ENCODE measurements at places on chromosomes 13 and 19.

DNA sequence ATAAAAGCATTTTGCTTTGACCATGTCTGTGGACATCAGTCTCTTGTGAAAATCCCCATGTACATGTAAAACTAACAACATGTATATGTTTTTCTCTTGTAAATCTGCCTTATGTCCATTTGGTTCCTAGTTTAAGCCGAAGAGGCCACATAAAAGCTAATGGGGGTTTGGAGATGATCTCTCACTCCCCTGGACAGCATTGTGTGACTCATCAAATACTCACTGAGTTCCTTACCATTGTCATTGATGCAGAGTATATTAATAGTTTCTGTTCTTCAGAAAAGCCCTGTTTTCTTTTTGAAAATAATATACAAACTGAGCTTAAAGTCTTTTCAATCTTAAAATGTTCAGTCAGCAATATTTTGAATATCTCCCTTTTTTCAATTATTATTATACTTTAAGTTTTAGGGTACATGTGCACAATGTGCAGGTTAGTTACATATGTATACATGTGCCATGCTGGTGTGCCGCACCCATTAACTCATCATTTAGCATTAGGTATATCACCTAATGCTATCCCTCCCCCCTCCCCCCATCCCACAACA is 536.7 kb upstream of the HTR2A start:
- DNase-seq: no peak

- DNase-seq: no peak
Observed at GRCh38 chr13:95216182-95216581, 85.1 kb downstream of the ABCC4 start.

- no peak for DNase-seq
Observed at GRCh38 chr19:45972081-45972946, 1.4 kb downstream of the NOVA2 start.

- no peak for DNase-seq
Observed at GRCh38 chr13:104114101-104114500, 1047.9 kb upstream of the SLC10A2 start.

DNA sequence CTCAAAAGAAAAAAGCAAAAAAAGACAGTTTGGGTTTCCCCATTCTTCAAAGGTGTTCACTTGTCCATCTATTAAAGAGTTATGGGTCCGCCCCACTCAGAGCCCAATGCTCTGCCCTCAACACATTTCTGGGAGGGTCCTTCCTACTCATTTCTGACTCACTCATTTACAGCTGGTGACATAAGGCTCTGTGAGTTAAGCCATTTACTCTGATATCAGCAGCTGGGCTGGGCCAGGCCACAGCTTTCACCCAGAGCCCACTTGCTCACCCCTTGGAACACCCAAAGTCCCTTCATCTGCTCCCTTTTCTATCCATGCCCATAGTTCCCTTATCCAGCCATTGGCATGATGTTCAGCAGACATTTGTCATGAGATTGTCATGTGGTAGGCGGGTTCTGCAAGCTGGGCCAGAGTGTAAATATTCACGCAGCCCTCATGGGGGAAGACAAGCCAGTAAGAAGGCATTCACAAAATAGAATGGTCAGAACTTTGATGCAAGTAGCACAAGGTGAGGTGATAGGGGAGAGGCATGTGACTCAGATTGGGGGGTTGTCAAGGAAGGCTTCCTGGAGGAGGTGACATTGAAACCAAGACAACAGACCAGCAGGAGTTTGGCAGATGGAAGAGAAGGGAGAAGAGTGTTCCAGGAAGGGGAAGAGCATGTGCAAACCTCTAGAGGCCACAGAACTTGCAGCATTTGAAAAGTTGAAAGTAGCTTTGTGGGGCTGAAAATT is 5.9 kb downstream of the MAST1 start:
- DNase-seq: no peak

DNA sequence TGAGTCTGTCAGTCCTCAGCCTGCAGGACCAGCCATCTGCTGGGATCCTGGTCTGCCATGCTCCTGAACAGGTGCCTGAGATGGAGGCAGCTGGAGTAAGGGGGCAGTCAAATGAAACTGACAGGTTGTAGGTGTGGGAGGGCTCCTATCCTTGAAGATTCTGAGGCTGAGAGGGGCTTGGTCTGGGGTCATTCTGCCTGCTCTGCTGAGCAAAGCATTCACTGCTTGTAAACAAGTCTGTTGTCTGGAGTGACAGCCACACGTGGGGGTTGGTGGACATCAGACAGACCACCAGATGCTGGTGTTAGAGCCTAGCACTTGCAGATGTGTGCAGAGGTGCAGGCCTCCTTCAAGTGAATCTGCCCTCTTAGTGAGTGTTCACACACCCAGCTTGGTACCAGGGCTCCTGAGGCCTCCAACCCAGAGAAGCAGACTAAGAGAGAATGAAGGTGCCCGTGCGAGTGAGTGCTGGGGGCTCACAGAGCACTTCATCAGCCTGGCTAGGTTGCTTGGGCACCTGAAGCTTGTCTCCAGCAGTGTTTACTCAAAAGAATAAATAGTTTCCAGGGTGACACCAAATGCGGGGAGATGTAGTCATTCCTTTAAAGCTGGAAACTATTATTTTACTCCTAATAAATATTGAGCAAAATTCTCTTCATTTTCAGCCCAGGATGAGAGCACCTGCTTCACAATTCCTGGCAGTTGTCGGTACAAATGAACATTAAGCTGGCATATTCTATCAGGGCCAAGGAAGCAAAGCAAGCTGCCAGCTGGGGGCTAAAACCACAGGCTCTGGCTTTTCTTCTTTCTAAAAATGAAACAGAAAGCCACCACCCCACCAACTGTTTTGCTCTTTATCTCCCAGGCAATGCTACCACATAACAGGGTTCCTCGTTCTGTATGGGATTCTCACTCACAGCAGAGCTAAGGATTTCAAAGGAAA is 82.3 kb downstream of the RNASEH2B start:
- DNase-seq: no peak

- no peak for DNase-seq
Observed at GRCh38 chr13:31072041-31072440, 89.7 kb downstream of the HSPH1 start.

- DNase-seq: no peak
Observed at GRCh38 chr13:92307752-92308151, 909.3 kb downstream of the GPC5 start.

GRCh38 chr19:28685802-28686201 is 527.1 kb downstream of the UQCRFS1 start:
- DNase-seq: no peak

- peak; percentile 40 for DNase-seq
Observed at GRCh38 chr19:33416307-33417215, 43.1 kb downstream of the CEBPG start.

- no peak for DNase-seq
Observed at GRCh38 chr19:13505761-13506470, 363 bp downstream of the CACNA1A start.

DNA sequence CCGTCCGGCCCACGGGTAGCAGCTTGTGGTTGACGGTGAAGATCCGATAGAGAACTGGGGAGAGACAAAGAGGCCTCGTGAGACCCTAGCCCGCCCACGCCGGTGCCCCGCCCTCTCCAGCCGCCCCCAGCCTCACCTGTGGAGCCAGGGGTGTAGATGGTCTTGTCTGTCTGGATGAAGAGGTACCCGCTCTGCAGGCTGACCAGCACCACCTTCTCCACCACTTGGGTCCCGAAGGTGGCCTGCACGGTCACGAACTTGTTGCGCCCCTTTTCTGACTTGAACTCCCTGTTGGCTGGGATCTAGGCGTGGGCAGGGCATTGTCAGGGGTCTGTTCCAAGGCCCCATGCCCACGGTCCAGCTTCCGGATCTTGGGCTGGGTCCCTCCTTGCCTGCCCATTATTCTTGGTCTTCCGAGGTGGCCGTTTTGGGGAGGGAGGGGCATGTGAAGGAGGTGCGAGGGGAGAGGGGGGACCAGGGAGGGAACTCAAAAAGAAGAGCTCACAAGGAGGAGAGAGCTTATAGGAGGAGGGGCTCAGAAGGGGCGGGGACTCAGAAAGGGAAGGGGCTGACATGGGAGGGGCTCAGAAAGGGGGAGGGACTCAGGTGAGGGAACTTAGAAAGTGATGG is 2.2 kb downstream of the C3 start:
- no peak for DNase-seq

DNA sequence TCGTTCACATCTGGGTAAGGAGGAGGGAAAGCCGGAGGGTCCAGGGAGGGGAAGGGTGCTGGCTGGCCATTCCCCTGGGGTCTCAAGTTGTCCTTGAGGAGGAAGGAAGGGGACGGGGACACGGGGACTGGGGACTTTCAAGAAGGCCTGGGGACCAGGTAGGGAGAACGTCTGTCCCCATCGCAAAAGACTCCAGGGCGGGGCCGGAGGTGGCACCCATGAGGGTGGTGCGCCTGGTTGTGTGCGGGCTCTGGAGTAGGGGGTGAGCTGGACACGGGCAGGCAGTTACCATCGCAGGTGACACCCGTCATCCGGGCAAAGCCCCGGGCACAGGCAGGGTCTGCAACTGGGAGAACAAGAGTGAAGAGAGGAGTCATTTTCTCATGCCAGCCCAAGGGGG is 23.4 kb downstream of the FBN3 start:
- DNase-seq: no peak

DNA sequence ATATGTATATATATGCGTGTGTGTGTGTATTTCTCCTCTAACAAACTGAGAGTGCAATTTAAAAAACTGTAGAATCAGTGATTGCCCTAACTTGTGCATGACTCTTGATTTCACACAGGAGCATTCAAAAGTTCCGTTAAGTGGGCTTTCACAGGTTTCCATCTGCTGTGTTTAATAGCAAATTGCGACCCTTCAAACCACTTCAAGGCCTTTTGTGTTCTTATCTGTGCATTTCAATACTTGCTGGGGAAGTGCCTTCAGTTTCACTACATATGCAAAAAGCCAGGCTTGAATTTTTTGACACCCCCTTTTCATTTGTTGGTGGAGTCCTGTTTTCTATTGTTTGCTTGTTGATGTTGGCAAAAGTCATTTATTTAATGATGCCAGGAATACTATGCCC is 158.0 kb downstream of the TM9SF2 start:
- DNase-seq: no peak

- DNase-seq: no peak
Observed at GRCh38 chr19:10636304-10636972, 11.1 kb downstream of the SLC44A2 start.

GRCh38 chr13:41596190-41596589 is 138.8 kb downstream of the RGCC start:
- DNase-seq: no peak

DNA sequence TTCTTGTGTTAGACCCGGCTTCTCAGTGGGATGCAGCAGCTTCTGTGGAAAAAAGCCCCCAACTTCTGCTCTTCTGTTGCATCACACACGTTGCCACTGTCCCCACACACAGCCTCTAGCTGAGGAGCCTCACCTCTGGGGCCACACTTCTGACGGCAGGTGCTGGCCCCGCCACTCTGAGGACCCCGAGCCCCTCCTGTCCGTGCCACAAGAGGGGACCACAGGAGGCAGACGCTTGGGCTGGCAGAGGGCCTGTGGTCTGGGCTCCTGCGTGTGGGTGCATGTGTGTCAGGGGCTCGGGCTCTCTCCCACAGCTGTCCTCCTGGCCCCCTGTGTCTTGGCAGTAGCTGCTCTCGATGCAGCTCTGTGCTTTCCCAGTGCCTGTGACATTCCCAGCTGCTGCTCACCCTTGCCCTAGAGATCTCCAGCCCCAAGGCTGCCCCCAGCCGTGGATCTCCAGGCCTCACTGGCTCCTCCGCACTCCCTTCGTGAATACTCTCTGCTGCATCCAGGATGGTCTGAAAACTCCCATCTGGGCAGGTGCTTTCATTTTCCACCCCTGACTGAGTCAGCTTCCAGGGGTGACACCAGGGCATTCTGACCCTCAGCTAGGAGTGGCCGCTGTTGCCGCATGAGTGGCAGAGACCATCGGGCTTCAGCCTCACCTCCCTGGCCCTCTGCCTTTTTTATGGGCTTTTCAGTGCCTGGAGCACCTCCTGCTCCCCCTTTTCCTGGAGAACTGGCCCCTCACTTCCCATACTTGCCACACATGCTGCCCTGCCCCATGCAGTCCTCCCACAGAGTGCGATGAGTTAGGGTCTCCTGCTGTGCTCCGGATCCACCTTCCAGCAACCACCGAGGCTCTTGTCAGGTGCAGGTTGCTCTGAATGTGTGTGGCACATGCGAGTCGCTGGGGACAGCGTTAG is 13.7 kb downstream of the MAU2 start:
- no peak for DNase-seq

- DNase-seq: no peak
Observed at GRCh38 chr13:108263621-108264355, 5.7 kb upstream of the TNFSF13B start.

GRCh38 chr13:107529035-107529434 is 686.3 kb downstream of the LIG4 start:
- DNase-seq: no peak

GRCh38 chr13:35736876-35737275 is 260.4 kb upstream of the MAB21L1 start:
- no peak for DNase-seq

- DNase-seq: no peak
Observed at GRCh38 chr19:47098608-47099007, 15.0 kb downstream of the ZC3H4 start.

GRCh38 chr13:100301418-100301817 is 212.5 kb downstream of the PCCA start:
- no peak for DNase-seq

- peak; percentile 84 for DNase-seq
Observed at GRCh38 chr19:56538254-56538760, 441 bp upstream of the ZFP28 start.

- DNase-seq: no peak
Observed at GRCh38 chr19:49499030-49499670, 2.9 kb downstream of the RPS11 start.

- no peak for DNase-seq
Observed at GRCh38 chr13:103263448-103263847, 197.2 kb upstream of the SLC10A2 start.

GRCh38 chr13:31797154-31797775 is 57.9 kb downstream of the RXFP2 start:
- no peak for DNase-seq

- DNase-seq: no peak
Observed at GRCh38 chr13:20263393-20264044, 31.4 kb upstream of the GJB6 start.

GRCh38 chr13:29575098-29575497 is 20.4 kb downstream of the SLC7A1 start:
- DNase-seq: no peak

DNA sequence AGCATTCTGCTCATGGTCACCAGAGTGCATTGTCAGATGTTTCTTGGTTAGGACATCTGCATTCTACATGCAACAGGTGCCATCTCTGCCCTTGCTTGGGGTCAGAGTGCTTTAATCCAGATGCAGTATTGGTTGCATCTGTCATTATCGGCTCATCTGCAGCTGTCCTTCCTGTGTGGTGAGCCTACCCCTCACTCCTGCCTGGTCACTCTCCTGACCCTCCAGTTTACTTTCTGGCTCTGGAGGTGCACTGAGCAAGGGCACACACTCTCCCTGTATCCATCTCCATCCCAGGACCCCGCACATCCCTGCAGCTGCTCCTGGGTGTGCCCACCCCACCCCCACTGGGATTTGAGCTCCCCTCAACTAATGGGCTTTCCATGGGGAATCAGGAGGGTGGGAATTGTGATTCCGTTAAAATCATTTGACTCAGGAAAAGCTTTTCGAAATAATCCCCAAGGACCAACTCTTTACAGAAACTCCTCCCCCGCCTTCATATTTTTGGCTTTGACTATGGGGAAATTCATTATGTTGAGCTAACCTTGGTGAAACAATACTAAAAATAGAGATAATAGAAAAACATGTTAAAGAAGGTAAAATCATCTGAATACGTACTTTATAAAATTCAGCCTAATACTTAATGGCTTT is 70.2 kb downstream of the COL4A2 start:
- DNase-seq: no peak
